Anterior cingulate cortex (tissue), 58 donors: ENCODE measurements at places on chromosomes 4 and X.

DNA sequence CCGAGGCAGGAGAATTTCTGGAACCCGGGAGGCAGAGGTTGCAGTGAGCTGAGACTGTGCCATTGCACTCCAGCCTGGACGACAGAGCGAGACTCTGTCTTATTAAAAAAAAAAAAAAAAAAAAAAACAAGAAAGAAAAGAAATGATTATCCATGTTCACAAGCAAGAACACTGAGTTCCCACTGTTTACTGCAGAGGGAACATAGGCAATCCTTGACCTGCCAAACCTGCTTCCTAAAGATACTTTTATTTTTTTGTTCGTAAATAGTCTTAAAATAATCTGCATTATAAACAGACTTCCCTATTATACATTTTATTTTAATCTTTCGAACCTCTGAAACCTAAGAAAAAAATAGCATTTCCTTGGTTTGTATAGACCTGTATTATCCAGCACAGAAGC is 50.6 kb upstream of the TBC1D14 start:
- no peak for DNase-seq

DNA sequence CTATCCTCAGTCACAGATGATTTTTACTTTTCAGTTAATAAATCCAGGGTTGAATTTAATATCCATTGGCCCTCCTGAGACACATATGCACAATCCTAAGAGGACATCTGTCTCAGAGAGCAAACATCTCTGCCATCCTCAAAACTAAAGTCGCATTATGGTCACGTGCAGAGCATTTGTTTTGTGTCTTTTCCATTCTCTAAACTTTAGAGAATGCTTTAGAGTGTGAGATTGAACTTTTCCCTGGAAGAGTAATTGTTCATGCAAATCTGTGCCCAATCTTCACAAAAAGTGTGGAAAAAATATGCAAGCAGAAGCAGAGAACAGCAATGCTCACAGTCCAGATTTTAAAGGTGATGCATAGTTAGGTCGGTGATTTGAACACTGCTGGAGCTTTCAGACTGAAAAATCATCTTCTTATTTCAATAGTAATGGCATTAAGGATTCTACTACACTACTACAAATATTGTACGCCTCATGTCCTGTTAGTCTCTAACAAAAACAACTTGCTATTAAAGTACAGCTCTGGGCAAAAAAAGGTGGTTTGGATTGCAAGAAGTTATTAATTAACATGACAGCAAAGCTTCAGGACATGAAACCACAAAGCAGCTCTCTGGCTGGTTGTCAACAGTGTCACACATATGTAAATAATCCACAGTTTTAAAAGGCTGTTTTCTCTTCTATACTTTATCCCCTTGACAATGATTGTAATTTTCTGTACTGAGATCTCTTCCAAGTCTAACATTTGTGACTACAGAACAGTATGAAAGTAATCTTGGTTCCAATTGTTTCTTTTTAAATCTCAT is 19.9 kb downstream of the DCHS2 start:
- no peak for DNase-seq

DNA sequence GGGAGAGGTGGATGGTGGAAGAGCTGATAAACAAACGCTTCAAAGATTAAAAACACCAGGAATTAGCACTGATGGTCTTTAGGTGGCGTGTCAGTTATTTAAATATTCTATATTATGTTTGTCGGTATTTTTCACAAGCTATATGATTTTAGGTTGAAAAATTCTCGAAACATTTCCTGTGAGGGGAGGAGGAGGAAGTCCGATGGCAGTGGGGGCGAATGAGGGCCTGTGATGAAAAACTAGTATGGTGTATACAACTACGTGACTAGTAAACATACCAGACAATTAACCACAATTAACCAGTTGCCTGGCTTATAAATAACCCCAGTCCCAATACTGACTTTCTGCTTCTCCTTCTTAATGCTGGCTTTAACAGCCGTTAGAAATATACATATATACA is 595 bp upstream of the NAP1L2 start:
- DNase-seq, result no peak

DNA sequence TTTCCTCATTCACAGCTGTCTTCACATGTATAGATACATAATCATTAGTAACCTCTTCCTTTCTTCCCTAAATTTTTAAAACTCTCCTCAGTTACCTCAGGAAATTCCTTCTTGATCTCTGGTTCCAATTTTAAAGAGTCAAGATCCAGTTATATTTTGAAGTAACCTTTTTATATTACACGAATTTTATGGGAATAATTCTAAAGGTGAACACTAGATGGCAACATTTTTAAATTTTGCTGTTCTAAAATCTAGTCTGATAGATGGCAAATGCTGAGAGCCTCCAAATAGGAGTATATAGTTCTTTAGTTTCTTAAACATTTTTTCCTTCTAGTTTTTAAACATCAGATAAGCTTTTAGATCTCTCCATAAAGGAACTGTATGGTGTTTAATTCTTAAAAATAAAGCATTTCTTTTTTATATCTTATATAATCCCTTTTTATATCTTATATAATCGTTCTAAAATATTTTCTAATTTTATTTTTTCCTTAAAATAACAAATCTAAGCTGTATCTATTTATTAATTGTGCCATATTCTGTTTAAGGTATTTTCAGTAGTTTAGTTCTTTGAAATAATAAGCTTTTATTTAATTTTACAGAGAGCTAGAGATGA is 37.9 kb upstream of the PAPSS1 start:
- DNase-seq, result no peak

DNA sequence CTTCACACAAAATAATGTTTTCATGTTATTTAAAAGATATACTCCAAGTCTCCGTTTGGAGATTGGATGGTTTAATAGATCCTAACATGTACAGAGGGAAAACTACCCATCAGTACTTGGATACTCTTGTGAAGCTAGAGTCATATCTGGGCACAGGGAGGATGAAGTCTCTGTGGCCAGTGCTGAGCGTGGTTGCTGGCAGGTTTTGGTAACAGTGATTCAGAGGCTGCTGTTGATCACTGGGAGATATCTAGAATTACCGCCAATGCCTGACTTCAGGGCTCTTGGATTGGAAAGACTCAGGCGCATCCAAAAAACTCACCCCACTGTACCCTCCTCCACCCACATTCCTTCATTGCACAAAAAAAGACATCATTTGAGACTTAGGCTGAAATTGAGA is 107.2 kb upstream of the PGRMC2 start:
- DNase-seq, result no peak

DNA sequence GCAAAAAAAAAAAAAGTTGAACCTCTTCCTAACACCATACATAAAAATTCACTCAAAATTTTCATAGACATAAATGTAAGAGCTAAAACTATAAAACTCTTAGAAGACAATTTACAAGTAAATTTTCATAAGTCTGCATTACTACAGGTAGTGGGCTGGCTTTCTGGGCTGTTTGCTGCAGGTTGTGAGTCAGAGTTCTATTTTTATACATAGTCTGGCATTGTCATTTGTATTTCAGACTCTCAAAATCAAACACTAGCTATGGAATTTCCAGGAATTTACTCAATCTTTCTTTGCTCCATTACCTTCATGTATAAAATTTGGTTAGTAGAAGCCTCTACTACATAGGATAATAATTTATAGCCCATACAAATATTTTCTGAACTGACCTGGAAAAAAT is 227.2 kb downstream of the COX18 start:
- DNase-seq, result no peak

DNA sequence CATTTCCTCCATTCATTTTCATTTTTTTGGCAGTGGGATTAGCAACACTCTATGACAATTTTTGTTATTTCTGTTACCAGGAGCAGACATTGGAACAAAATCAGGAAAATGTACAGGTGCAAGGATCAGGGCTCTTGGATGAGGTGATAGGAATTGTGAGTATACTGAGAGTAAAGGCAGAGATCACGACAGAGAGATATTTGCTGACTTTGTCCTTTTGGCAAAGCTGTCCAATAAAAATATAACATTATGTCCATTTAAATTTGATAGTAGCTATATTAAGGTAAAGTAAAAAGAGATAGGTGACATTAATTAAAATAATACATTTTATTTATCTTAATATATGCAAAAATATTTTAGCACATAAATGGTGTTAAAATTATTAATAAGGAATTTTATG is 373.1 kb upstream of the GNPDA2 start:
- DNase-seq, result no peak

GRCh38 chrX:96449191-96449590 is 235.5 kb upstream of the DIAPH2 start:
- no peak for DNase-seq

GRCh38 chrX:28586981-28587551 is at the start of gene IL1RAPL1:
TSS of gene IL1RAPL1 (plus strand) at chrX:28587446.
- DNase-seq, result no peak
